ENCODE measurements at places on chromosomes 2 and 18. TPM values are rescaled to one million over a fixed set of nuclear protein-coding genes. Genes with fewer than 3 reads are reported as not detected.

DNA sequence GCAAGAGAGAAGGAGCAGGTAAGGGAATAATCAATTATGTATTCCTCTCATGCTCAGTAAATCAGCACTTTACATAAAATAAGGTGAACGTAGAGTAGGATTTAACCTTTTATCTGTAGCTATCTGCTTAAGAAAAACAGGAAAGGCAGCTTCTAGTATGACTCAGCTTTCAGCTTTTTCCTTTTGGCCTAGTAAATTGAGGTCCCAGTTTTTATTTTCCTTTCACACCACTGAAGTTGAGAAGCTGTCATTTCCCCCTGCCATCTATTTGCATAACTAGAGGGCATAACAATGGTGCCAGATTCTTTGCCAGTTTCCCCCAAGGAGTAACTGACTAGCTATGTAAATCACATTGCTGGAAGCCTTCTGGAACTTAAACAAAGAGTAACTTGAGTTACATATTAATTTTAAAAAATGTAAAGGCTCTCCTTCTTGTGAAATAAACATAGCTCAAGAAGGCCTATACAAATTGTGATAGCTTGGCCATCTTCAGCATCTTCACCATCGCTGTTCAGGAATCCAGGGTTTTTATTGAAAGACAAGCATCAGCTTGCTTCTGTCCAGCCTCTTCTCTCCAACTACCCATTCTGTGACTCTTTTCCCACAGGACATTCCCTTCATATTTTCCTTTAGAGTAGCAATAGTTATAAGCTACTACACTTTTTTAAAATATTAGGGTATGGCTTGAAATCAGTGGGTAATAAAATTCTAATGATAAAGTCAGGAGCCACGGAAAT lies 97.0 kb downstream of the KYNU start:
- no peak for DNase-seq

GRCh38 chr2:178523596-178524134 lies 43.4 kb downstream of the PLEKHA3 start:
- DNase-seq = no peak

DNA sequence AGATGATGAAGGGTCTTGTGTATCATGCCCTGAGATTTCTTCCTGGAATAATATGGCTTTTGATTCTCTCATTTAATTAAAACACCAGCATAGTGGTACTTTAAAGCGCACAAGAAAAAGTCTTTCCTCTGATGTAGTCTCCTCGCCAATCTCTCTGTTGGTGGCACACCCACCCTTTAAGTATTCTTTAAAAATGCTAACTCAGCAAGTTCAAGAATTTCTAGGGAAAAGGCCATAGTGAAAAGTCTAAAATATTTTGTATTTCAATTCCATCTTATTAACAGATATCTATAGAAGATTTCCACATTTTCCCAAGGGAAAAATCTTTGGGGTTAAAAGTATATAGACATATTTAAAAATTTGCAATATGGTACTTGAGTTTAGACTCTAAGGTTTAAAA lies 34.7 kb downstream of the ACMSD start:
- no peak for DNase-seq

The HYCC2 gene
- 15.5 TPM for polyA plus RNA-seq

DNA sequence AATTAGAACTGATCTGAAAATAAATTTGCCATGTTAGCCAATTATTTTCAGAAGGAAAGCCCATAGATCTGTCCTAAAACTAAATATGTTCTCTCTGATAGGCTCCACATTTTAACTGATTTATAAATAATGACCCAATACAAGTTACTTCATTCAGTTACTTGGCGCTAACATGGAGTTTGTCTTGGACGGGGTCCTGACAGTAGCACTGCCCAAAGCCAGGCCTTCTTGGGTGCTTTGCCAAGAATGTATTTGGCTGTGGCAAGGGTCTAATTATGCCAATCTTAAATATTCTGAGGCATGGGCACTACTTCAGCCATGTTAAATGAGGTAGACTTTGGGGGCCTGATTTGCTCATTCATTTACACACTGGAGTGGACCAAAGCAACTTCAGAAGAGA lies 135.0 kb upstream of the PKDCC start:
- no peak for DNase-seq

The METTL5 gene
- polyA plus RNA-seq = 50.5 TPM

DNA sequence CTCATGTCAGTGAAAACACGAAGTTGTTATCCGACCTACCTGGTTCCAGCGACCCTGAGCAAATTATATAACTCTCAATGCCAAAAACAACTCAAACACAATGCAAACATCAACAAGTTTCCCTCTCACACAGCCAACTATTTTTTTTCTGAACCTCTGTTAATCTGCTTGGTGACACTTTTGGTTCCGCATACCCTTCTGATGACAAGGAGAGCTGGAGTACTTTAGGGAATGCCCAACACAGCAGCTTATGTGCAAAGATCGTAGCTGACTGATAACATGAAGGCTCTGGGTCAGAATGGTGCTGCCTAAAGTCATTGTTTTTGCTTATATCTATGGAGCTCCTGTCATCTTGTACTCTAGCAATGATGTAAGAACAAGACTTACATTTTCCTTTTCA lies 72.7 kb upstream of the CCDC68 start:
- DNase-seq = no peak

- no peak for DNase-seq
Observed at GRCh38 chr18:2948038-2948437, 64.9 kb downstream of the LPIN2 start.

The CELF4 gene
- polyA plus RNA-seq = 3.4 TPM

The RUFY4 gene
- not detected for polyA plus RNA-seq

The ALK gene
- polyA plus RNA-seq = 0.68 TPM

DNA sequence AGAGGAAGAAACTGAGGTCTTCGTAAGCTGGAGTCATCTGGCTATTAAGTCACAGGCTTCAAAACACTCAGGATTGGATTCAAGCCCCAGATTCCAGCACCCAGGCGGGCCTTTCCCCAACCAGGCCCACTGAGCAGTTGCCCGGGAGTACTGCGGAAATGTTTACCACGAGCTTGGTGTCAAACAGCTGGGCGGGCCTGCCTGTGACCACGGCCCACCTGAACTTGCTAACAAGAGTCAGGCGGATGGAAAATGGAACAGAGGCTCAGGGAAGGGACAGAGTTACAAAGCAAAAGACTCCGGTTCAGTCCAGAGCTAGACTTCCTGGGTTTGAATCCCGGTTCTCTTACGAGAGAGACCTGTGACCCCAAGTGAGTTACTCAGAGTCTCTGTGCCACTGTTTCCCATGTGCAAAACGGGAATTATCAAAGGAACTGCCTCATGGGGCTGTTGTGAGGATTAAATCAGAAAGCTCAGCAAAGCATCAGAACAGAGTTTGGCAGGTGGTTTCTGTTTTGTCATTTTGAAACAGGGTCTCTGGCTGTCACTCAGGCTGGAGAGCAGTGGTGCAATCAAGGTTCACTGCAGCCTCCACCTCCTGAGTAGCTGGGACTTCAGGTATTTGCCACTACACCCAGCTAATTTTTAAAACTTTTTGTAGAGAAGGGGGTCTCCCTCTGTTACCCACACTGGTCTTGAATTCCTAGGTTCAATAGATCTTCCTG lies 49.0 kb upstream of the TFCP2L1 start:
- no peak for DNase-seq

The KIF5C gene
- polyA plus RNA-seq = 5.7 TPM

- DNase-seq = no peak
Observed at GRCh38 chr18:38221476-38222100, 656.0 kb upstream of the CELF4 start.

- DNase-seq = no peak
Observed at GRCh38 chr2:151576080-151576479, 158.2 kb downstream of the NEB start.

DNA sequence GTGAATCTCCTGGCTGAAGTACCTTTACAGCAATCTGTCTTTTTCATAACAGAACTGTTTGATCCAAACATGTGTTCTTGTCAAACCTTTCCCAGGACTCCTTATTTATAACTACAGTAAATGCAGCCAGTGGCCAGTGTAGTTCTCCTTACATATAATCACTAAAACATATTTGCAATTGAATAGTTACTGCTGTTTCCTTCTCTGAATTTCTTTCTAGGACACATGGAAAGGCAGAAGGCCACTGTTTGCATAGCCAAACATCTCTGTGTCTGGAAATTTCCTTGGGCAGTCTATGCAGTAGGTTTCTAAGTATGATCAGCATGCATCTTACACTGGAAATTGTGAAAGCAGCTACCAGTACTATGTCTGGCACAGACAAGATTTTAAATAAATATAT lies 57.4 kb upstream of the COL3A1 start:
- no peak for DNase-seq

GRCh38 chr2:188600536-188601210 lies 309.0 kb downstream of the GULP1 start:
- DNase-seq = no peak

The OSBPL1A gene
- polyA plus RNA-seq = 46.5 TPM

- DNase-seq = no peak
Observed at GRCh38 chr18:61710082-61710620, 182.7 kb downstream of the RNF152 start.

- DNase-seq = no peak
Observed at GRCh38 chr2:64273524-64274398, 129.5 kb upstream of the PELI1 start.

DNA sequence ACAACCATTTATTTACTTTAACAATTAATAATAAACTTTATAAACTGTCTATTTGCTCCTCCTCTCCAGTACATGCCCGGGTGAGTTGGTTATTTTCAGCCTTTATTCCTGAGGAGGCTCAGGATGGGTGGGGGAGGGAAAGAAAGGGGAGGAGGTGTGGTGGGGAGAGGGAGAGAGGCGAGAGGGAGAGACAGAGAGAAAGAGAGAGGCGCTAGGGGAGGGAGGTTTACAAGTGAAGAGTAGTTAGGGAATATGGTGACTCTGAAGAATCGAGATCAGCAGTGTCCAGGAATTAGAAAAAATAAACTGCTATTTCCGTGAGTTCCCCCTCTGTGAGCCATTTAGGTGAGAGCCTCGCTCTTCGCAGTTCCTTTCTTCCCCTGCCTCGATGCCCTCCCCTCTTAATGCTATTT lies 138.9 kb downstream of the MEIS1 start:
- DNase-seq = no peak

GRCh38 chr18:41789001-41789400 lies 166.0 kb upstream of the PIK3C3 start:
- DNase-seq = no peak

The GKN1 gene
- not detected for polyA plus RNA-seq

Measured in left renal cortex interstitium (tissue), 4 donors.